ENCODE measurements at places on chromosomes 7 and 10.
A peak's percentile ranks its signal among the peaks of the same experiment; 100 is the strongest.

DNA sequence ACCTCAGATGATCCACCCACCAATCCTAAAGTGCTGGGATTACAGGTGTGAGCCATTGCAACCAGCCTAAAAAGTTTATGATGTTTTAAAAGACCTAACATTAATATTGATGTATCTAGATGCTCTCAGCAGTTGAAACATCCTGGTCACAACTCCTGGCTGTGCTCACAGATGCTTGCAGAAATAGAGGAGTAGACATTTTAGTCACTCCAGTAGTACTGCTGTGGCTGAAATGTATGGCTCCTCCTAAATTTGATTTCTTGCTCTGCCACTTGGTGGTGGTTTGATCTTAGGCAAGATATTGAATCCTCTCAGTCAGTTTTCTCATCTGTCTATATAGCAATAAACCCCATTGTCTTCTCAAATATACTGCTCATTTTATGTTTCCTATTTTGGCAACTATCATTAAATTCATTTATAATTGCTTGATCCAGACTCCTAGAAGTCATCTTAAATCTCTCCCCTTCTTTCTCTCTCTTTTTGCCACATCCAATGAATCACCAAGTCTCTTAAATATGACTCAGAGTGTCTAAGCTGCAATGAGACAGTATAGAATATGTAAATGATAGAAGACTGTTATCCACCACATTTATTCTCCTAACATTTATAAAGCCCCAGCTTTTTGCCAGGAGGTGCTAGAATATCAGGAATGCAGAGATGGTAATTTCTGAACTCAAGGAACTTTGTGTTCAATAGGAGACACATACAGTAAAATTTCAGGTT lies 78.1 kb upstream of the NRBF2 start:
- DNase-seq = no peak

- DNase-seq = no peak
Measured at GRCh38 chr7:106756071-106756470, 95.1 kb upstream of the CCDC71L start.

GRCh38 chr10:127939786-127940330 lies 33.0 kb downstream of the PTPRE start:
- no peak for DNase-seq

- no peak for DNase-seq
Measured at GRCh38 chr7:149854611-149855360, 16.6 kb downstream of the ZNF862 start.

- DNase-seq = no peak
Measured at GRCh38 chr10:112236486-112236885, 46.7 kb upstream of the TECTB start.

DNA sequence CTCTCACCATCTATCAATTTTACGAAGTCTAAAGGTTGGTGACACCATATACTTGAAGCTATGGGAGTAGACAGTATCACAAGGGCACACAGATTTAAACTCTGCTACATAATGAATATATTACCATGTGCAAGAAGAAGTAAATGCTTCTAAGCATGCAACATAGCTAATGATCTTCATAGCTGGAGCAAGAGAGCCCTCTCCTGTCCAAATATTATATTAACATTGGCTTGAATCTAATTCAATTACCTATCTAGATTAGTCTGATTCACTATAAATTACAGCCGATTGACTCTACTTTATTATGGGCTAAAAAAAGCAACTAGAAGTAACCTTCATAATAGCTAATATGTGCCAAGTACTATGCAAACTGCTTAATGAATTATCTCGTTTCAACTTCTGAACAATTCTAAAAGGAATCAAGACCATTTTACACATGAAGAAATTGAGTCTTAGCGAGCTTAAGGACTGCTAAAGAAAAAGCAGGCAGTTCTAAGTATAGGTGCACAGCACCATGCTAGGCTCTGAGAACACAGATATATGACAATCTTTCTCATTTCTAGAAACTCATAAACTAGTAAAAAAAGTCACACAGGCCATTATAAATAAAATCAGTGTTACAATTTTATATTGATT lies 21.9 kb downstream of the FRA10AC1 start:
- DNase-seq = no peak

DNA sequence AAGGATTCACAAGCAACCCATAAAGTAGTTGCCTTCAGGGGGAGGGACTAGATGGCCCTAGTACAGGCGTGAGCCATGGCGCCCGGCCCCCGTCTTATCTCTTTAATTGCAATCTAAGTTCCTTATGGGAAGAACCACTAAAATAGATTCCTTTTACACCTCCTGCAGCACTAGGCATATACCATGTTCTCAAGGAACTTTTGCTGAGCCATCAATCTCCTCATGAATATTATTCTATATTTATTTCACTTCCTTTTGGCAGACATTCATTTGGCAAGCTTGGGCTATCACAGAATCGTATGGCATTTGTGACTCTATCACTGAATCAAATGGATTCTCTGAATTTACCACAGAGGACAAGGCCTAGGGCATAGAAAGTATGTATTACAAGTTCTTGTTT lies 14.8 kb upstream of the DNAJC12 start:
- DNase-seq = no peak

- no peak for DNase-seq
Measured at GRCh38 chr10:12685261-12686058, 316.1 kb downstream of the CCDC3 start.

DNA sequence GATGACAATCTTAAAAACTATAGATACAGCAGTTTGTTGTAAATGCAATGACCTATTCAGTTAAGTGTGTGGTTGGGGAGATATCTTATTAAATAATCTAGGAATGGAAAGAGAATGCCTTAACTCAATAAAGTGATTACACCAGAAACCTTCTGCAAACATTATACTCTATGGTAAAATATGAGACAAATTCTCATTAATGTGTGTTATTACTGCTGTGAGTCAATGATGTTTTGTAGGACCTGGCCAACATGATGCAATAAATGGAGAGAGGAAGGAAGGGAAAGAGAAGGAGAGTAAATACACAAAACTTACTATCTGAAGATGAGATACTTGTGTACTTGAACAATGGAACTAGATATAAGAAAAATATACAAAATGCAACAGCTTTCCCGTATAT lies 25.1 kb downstream of the MKX start:
- no peak for DNase-seq

GRCh38 chr7:26653430-26654399 lies 210.7 kb downstream of the SKAP2 start:
- no peak for DNase-seq

DNA sequence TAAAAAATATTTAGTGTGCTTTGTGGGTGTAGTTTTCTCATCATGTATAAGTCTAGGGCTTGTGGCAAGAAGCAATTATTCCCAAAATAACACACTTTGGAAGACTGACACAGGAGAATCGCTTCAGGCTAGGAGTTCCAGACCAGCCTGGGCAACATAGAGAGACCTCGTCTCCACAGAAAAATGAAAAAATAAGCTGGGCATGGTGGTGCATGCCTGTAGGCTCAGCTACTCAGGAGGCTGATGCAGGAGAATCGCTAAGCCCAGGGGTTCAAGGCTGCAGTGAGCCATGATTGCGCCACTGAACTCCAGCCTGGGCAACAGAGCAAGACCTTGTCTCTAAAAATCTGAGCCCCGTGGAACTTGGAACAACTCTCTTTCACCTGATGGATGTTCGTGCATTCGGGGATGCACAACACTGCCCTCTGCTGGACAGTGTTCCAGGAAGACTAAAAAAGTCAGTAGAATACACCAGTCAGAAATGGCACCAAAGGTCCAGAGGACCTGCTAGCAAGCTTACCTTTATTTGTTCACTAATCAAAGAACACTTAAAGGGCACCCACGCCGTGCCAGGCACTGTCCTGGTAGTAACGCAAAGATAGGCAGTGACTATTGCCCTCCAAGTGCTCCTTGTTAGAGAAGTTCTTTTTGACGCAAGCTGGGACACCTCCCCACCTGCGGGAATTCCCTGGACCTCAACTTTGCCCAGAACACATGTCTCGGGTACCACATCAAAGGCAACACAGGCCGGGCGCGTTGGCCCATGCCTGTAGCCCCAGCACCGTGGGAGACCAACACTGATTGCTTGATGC lies 81.9 kb upstream of the CALN1 start:
- DNase-seq = peak; percentile 63

GRCh38 chr10:109866168-109866994 lies 56.9 kb downstream of the XPNPEP1 start:
- DNase-seq = no peak

DNA sequence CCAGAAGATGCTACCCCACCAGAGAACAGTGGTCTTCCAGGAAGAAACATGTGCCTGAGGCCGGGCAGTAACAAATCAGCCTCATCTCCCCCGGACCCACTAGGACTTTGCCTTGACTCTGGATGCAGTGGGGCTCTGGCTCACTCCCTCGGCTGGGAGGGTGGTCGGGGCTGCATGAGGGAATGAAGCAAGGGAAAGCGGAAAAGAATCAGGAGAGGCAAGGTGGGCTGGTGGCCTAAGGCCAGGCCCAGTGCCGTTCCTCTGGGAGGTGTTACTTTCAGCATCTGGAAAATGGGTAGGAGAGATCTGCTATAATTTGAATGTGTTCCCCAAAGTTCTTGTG lies 51.8 kb downstream of the CLEC2L start:
- no peak for DNase-seq

- no peak for DNase-seq
Measured at GRCh38 chr10:1610986-1611770, 126.1 kb downstream of the ADARB2 start.

DNA sequence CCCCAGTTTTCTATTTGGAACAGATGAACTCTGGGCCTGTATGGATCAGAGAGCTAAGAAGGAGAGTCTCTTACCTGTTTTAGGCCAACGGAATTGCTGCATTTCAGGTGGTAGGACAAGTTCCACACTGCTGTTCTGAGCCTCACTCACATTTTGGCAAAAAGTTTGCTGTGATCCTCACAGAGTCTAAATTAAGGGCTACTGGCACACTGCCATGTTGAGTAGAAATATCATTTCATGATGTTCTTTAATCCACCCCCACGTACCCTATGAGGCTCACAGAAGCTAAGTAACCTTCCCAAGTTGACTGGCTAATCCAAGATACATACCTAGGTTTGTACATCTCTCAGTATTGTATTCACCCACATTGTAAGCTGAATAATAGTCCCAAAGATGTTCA lies 447.2 kb downstream of the INHBA start:
- no peak for DNase-seq

DNA sequence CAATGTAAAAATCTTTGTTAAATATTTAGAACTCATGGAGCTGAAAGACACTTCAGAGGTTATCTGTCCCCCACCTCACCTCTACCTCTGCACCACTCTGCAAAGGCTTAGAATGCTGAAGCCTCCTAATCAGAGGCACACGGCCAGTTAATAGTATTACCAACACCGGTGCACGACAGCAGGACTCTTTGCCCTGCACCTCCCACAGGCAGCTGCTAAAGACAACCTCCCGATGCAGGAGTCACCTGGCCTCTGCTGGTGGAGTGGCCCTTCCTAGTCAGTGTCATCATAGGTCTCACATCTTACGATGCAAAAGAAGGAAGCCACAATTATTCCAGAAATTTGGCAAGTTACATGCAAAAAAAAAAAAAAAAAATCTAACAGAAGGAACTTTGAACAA lies 66.6 kb upstream of the MGMT start:
- no peak for DNase-seq

DNA sequence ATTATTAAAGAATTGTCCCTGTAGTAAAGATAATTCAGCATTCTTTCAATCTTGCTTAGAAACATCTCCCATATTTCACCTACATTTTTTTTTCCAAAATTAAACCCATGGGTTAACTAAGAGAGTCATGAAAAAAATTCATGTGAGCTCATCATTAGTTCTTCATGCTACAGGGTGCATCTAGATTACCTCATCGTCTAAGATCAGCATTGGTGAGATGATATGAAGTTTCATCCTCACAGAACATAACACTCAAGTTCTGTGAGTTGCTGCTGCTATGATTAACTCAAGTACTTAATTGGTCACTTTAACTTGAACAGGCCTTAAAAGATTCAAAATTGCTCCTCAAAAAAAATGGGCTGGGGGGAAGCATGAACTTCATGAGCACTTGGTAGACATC lies 50.0 kb downstream of the RAB11FIP2 start:
- no peak for DNase-seq

- no peak for DNase-seq
Measured at GRCh38 chr7:84245835-84246234, 51.2 kb upstream of the SEMA3A start.

- peak; percentile 65 for DNase-seq
Measured at GRCh38 chr10:110356628-110357245, 52.0 kb upstream of the SMNDC1 start.

- no peak for DNase-seq
Measured at GRCh38 chr10:102621443-102622325, 22.6 kb upstream of the TRIM8 start.

- no peak for DNase-seq
Measured at GRCh38 chr10:114767986-114768821, 53.4 kb upstream of the FHIP2A start.

DNA sequence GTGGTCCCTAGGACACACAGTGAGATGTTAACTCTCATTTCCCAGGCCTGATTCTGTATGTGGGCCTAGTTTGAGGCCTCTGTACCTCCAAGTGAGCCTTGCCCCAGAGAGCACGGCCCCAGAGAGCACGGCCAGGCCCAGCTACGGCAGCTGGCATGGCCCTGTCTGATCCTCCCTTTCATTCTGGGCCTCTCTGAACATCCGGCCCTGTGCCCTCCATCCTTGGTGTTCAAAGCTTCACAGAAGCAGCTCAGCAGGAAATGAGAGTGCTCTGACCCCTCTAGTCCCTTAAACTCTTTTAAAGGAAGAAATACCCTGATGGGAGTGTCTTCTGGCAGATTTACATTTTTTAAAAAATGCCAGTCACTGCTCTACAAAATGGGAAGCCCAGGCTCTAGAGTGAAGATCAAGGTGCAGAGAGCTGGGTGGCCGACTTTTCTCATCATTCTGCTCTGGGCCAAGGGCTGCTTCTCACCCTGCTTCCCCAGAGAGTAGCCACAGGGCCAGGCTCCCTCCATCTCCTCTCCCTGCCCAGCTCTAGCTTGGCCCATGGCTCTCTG lies 171.9 kb downstream of the RPS24 start:
- DNase-seq = no peak

GRCh38 chr10:117318909-117319308 lies 56.3 kb downstream of the PDZD8 start:
- no peak for DNase-seq

- DNase-seq = no peak
Measured at GRCh38 chr7:76424413-76425111, at the start of gene ZP3. TSS of gene ZP3 (plus strand) at chr7:76424950. CDS start at chr7:76424965, 15 bp downstream.

DNA sequence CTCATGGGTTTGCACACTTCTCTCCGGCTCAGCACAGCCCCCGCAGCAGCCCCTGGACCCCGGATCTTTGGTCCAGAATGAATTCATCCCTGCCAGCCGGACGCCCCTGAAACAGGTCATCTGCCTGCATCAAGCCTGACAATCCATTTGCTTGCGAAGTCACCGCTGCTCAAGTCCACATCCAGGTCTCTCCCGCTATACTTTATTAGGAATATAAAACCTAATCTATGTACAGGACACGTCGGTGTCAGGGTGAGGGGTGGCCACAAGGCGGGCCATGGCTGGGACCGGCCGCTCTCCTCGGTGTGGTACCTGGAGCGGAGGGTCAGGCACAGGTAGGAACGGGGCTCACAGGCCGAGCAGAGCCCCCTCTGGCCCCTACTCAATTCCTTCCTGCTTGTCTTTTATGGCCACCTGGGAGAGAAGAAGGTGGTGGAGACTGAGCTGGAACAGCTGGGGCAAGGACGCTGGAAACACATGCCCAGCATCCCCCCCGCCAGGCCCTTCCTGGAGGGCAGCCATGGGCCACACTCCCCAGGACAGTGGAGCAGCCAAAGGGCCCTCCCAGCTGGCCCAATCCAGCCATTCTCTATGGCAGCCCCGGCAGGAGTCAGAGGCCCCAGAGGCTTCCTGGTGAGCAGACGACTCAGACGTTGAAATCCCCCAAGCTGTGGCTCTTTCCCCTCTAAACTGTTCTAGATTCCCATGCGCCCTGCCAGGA lies 5.3 kb downstream of the POLR2J start:
- no peak for DNase-seq

- DNase-seq = no peak
Measured at GRCh38 chr10:47322300-47323061, at the start of gene GDF2. TSS of gene GDF2 (plus strand) at chr10:47322454. CDS start at chr10:47322669, 215 bp downstream.
